ENCODE measurements at places on chromosomes 1 and 21.

GRCh38 chr1:164261691-164262240 is 297.2 kb upstream of the PBX1 start:
- no peak for DNase-seq

DNA sequence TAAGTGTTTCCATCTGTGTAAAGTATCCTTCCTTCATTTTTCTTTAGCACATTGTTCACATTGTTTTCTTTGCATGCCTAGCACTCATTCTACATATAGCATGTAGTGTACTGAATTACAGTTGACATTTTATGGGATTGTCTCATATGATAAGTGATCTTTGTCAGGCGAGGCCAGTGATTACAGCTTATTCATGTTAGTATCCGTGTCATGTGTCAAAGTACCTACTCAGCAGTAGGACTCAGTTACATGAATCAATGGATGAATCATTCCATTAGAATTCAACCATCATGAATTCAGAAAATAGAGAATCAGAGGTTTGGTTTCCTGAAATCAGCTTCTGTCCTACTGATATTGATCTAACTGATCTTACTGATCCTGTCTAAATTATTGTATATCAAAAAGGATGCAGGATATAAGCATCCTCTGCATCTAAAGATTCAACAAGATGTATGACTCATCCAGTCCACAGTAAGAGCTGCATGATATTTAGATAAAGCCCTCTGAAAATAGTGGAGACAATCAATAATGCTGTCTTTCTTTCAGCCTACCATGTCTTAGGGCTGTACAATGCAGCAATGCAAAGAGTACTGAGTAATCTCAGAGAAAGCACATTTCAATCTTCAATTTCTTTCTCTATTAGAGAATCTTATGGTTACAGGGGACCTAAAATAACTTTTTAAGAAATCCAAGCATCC is 20.7 kb upstream of the HRNR start:
- no peak for DNase-seq

- no peak for DNase-seq
Observed at GRCh38 chr1:247539215-247539614, 3.0 kb upstream of the OR2C3 start.

- DNase-seq, result no peak
Observed at GRCh38 chr1:77513839-77514763, 168.4 kb downstream of the ZZZ3 start.

DNA sequence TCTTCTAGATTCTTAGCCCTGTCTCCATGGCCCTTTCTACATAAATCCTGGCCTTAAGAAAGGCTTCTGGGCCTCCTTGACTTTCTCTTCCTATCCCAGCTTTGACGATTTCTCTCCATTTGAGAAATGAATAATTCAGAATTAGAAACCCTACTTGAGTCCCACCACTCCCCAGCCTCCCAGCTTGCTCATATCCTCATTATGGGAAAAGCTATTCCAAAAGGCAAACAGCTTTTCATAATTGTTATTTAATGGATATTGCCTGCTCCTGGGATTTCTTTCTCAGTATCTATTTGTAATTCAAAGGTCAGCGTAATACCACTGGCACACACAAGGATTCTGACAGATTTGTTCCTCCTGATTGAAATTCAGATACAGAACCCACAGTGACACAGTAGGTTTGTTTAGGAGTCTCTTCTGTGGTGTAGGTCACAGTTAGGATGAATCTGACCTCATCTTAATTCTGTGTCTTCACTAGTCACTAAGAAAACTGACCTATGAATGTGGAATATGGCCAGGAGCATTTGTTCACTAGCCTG is 121.3 kb downstream of the GRIK1 start:
- no peak for DNase-seq

GRCh38 chr1:154609398-154610380 is 1.7 kb upstream of the ADAR start:
- DNase-seq, result no peak

DNA sequence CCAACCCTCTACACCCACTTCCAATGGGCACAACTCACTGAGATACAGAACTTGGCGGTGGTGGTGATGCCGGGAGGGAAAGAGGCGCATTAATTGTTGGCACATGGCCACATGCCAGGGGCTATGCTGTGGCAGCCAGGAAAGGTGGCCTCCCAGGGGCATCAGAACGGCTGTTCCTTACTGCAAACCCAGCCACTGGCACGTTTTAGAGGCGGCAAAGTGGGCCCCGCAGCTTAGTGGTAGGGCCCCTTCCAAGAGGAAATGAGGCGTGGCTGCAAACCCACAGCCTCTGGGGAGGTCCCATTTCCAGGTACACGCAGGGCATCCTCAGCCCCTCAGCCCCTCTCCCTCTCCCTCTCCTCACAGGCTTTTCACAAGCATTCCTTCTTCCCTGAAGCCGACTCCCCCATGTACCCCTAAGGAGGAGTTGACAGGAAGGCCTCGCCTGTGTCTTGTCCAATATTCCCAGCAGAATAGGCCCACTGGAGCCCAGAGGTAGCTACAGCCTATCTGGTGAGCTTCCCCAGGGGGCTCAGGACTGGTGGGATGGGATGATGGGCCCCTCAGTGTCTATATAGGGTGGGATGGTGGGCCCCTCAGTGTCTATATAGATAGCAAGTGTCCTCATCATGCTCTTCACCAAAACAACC is 166.2 kb downstream of the CLIC6 start:
- no peak for DNase-seq

DNA sequence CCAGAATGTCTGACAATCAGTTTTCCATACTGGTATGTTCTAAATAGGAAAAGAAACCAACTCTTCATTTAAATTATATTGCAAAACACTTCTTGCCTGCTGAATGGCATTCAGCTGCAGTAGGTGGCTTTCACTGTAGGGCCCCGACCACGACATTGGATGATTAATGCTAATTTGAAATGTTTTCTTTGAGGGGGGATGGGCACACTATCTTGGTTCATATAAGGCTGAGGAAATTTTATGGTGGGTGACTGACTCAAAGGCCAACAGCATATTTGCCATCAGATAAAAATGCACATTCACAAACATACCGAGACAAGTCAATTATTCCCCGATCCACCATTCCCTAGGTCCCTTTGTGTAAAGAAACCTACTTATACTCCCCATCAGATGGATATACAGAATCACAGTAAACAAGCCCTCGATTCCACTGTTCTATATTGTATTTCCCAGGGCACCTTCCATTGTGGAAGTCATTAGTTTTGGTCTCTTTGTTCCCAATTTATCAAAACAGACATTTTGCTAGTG is 464.2 kb upstream of the DAB1 start:
- DNase-seq, result no peak

- DNase-seq, result no peak
Observed at GRCh38 chr1:55735106-55735505, 519.9 kb upstream of the USP24 start.

DNA sequence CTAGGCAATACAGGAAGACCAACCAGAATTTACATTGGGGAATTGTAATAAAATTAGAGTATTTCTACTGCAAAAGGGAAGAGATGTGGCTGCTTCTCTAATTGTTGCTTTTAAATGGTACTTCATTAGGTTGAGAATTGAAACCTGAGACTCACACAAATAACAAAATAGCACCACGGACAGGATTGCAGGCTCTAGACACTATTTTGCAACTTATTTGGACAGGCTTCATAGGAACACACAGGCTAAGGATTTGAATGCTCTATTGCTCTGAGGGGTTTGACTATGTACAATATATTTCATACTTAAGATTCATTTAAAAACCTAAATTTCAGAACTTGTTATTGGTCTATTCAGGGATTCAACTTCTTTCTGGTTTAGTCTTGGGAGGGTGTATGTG is 79.6 kb downstream of the ATP1B1 start:
- no peak for DNase-seq

DNA sequence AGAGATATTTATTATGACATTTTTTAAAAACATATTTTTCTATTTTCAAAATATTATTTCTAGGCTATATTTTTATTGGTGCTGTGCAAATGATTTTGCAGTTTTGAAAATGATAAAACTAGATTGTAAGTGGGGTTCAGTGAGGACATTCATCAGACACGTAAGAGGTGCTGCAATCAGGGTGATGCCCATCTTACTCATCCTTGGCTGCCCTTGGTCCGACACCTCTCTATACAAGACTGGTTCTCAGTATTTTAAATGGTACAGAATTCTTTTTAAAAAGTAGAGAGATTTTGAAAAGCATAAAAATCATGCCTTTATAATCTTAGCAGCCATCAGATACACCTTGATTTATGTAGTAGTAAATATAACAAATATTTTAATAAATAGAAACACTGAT is 24.0 kb downstream of the HENMT1 start:
- DNase-seq, result no peak

DNA sequence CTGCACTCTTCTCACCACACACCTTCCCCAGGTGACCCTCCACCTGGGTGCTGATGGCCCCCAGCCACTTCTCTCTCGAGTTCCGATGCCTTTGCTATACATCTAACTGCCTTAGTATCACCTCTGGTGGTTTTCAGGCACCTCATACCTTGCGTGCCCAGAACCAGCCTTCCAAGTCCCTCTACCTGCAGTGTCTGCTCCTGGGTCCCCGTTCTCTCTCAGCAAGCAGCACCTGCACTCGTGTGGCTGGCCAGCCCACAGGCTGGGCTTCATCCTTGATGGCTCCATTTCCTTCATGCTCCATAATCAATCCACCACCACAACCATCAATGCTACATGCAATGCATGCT is 49.2 kb upstream of the EDN2 start:
- DNase-seq, result no peak

GRCh38 chr1:162590101-162590500 is 28.6 kb downstream of the UAP1 start:
- DNase-seq, result no peak

Data from progenitor cell of endocrine pancreas (in vitro differentiated cells).